ENCODE measurements at places on chromosomes 5 and 9. TPM values are rescaled to one million over a fixed set of nuclear protein-coding genes. Genes with fewer than 3 reads are reported as not detected.

Gene CCNI2
- total RNA-seq: 8.8 TPM

Gene IL9
- total RNA-seq: not detected

Gene CACFD1
- total RNA-seq: 59.5 TPM

Gene PFN3
- total RNA-seq: not detected

Measured in HT-29 (cell line).